ENCODE measurements at places on chromosomes 12 and 14.

- H3K4me1 ChIP-seq: no peaks in the 10 kb centered on the region
- H3K27me3 ChIP-seq: no peaks in the 10 kb centered on the region
- peaks cover 4% of the 10 kb centered on the region for H3K36me3 ChIP-seq
- no peak for DNase-seq
- no peak overlapping the region for H3K27ac ChIP-seq
- H3K4me3 ChIP-seq: no peak overlapping the region
Observed at GRCh38 chr12:76552343-76552938, 7.1 kb downstream of the OSBPL8 start.

DNA sequence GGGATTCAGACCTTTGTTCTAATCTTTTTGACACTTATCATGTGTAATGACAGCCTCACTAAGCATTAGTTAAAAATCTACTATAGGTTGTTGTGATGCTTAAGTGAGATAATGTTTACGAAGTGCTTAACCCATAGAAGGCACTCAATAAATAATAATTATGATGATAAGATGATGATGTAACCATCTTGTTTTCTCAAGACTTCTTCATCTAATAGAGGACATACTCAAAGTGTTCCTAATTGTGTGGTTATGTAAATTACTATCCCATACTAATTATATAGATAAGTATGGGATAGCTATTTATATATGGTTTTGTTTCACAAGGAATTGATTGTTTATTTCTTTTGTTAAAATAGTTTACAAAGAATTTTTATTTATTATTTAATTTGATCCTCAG is 76.9 kb downstream of the MIPOL1 start:
- no peak overlapping the region for H3K27ac ChIP-seq
- no peak for DNase-seq
- no peaks in the 10 kb centered on the region for H3K4me1 ChIP-seq

DNA sequence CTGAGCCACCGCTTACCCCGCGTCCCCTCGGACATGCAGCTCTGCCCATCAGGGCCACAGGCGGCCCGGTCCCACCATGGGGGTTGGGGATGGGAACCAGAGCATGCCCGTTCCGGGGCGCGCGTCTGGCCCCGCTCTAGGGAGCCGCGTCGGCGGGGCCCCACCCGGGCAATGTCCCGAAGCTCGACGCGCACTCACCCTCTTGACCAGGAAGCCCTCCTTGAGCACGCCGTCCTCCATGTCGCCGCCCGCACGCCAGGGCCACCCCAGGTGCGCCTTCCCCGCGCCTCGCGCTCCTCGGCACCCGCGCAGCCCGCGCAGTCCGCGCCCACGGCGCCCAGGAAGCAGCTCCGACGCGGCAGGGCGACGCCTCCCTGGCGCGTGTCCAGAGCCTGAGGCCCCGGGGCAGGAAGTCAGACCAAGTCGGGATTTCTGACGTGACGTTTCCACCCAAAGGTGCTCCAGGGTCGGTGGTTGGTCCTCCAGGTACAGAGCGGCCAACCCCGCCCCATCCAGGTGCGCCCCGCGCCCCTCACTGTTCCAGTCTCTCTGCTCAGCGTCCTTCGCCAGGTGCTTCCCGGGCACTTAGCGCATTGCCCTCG is at the start of gene PLEK2:
Gene PLEK2 (minus strand): TSS at position 346 of the 602 bp plus-strand sequence. CDS start 106 bp downstream, at position 240.
- peaks cover 19% of the 10 kb centered on the region for H3K4me1 ChIP-seq
- peak within 1 kb of the TSS; percentile 74 for H3K4me3 ChIP-seq
- H3K36me3 ChIP-seq: no peaks in the 10 kb centered on the region

DNA sequence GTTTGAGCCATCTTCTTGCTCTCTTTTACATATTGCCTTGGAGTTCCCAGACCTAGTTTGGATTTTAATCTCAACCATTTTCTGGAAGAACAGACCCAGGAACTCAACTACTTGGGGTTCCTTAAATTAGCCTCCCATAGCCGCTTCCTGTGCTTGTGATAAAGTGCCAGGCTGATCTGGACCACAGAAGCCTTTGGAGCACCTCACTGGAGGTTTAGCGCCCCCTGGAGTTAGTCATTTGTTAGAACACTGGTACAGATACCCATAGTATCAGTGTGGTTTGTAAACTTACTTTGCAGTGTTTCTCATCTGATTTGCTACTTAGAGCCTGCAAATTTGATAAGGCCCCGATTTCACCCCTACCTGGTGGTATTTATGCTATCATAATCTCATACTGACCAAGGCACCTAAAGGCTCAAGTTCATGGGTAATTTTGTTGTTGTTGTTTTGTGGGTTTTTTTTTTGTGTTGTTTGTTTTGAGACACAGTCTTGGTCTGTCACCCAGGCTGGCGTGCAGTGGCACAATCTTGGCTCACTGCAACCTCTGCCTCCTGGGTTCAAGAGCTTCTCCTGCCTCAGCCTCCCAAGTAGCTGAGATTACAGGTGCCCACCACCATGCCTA is 3.7 kb downstream of the UNC119B start:
- no peaks in the 10 kb centered on the region for H3K27me3 ChIP-seq
- H3K4me3 ChIP-seq: no peak overlapping the region

- H3K36me3 ChIP-seq: peaks cover 3% of the 10 kb centered on the region
- no peak overlapping the region for H3K4me3 ChIP-seq
- no peaks in the 10 kb centered on the region for H3K27me3 ChIP-seq
- DNase-seq: no peak
- no peak overlapping the region for H3K27ac ChIP-seq
Observed at GRCh38 chr12:62767946-62768345, 167.0 kb downstream of the PPM1H start.

DNA sequence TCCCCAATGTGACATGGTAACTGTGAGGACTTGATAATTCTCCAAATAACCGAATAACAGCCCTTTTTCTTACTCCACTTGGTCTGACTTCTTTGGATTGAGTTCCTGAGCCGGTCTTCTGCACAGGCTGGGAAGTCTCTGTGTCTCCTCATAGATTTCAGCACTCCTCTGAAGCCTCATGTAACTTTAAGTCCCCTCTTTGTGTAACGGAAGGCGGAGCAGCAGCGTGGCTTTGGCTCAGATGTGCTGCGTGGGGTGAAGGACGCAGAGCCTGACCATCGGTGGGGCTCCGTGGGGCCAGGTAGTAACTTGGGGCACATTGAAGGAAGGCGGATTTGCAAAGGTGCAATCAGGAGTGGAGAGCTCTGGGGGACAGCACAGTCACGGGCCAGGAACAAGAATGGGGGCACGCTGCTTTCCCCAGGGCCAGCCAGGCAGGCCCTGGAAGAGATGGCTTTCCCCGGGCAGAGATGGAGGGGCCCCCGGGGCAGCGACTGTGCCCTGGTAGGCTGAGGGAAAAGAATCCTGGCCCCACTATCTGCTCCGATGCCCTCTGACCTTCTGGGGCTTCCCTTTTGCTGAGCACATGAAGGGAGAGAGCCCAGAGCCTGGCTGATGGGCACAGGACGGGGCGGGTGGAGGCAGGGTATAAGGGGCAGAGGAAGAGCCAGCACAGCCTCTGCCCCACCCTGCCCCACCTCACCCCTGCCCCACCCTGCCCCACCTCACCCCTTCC is 56.9 kb downstream of the ADGRD1 start:
- no peaks in the 10 kb centered on the region for H3K4me1 ChIP-seq
- DNase-seq: no peak
- H3K27ac ChIP-seq: no peak overlapping the region
- no peaks in the 10 kb centered on the region for H3K27me3 ChIP-seq
- no peaks in the 10 kb centered on the region for H3K36me3 ChIP-seq

DNA sequence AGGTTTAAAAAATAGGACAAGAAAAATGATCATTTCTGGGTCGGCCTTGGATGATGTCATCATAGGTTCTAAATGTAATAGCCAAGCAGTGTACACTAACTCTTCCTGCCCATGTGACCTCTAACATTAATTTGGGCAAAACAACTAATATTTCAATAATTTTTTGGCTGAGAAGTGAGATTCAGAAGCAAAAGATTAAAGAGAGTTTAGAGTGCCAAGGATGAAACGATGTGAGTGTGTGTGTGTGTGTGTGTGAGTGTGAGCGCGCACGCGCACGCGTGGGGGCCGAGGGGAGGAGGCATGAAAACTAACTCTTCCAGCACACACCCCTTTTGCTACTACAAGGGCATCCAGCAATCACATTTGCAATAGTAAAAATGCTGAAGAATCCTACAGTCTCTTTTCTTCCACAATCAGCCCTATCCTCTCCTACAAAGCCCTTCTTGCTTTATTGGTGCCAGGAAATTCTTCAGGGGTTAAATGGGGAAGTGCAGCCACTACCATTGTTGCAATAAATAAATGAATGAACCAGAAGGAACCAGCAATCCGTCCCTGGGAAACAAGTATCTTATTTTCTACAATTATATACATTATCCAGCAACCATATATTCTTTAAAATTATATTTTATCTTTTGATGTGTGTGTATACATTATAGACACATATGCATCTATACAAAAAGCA is 52.9 kb downstream of the PEBP1 start:
- peak; percentile 4 for DNase-seq
- no peaks in the 10 kb centered on the region for H3K36me3 ChIP-seq
- peak overlapping the region; percentile 20 for H3K27ac ChIP-seq
- H3K4me1 ChIP-seq: peaks cover 5% of the 10 kb centered on the region
- H3K4me3 ChIP-seq: peak overlapping the region; percentile 76

- peaks cover 14% of the 10 kb centered on the region for H3K4me1 ChIP-seq
- no peaks in the 10 kb centered on the region for H3K27me3 ChIP-seq
Observed at GRCh38 chr14:54342806-54343205, 54.0 kb upstream of the CDKN3 start.

GRCh38 chr14:97477353-97477752 is 680.2 kb downstream of the VRK1 start:
- H3K4me1 ChIP-seq: no peaks in the 10 kb centered on the region
- no peaks in the 10 kb centered on the region for H3K27me3 ChIP-seq
- no peak overlapping the region for H3K4me3 ChIP-seq
- DNase-seq: no peak
- no peaks in the 10 kb centered on the region for H3K36me3 ChIP-seq

DNA sequence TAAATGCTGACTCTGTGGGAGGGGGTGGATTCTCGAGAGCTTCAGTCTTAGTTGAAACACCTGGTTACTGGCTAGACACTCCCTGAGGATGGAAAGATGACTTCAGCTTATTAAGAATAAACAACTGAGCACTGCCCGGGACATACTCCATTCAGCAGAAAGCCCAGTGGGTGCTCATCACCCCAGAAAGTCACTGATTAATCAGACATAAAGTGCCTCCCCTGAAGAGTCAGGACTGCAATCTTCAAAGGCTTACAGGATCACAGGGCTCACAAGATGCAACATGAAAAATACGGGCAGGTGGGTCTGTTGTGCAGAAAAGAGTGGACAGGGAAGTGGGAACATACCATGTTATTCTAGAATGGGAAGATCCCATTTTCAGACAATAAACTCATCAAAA is 207.0 kb downstream of the CALM1 start:
- H3K27me3 ChIP-seq: no peaks in the 10 kb centered on the region
- peaks cover 13% of the 10 kb centered on the region for H3K4me1 ChIP-seq
- no peak overlapping the region for H3K4me3 ChIP-seq
- no peak overlapping the region for H3K27ac ChIP-seq
- H3K36me3 ChIP-seq: peaks cover 8% of the 10 kb centered on the region
- DNase-seq: no peak

DNA sequence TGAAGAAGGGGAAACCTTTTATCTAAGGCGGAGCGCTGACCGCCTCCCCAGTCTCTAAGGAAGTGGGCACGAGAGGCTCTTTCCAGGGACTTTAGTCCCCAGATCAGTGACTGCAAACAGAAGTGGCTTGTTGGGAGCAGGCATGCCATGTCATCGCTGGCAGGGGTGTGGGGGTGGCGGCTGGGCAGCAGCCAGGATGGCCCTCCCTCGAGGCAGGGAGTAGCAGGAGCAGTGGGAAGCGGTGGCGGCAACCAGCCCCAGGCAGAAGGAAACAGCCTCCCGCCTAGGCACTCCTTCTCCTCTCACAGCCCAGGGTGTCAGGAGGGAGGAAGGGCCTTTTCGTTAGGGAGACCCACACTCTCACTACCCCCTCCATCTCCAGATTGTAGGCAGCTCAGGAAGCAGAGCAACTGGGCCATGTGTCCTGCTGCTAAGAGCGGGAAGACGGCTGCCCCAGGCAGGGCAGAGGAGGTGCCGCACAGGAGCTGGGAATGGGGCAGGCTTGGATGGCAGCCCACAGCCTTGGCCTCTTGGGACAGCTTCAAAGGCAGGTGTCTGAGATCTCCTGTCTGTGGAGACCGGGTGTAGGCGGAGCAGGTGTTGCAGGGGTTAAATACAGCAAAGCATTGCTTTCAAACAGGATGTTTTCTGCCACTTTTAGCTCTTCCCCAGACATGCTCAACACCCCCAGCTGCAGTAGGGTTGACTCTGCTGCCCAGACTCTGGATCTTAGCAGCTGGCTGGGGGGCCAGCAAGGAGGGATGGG is 21.8 kb downstream of the VDR start:
- no peaks in the 10 kb centered on the region for H3K27me3 ChIP-seq
- H3K36me3 ChIP-seq: no peaks in the 10 kb centered on the region
- no peak overlapping the region for H3K4me3 ChIP-seq
- H3K27ac ChIP-seq: no peak overlapping the region
- H3K4me1 ChIP-seq: peaks cover 15% of the 10 kb centered on the region

DNA sequence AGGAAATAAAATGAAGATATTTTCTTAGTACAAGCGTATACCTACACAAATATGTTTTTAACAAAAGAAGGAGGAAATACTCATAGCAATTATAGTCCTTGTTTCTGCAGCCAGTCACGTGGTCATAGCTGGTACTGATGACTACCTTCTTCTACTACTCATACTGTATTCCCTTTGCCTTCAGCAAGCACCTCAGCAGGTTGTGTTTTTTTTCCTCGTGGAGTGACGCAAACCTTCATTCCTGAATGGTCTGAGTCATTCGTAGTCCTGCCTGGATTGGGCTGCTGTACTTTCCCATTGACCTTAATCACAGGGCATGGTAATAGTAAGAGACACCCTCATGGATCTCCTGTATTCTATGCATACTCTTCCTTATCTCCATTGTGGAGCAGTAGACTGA is 25.7 kb upstream of the SLC16A7 start:
- H3K27ac ChIP-seq: no peak overlapping the region
- H3K27me3 ChIP-seq: no peaks in the 10 kb centered on the region
- H3K4me3 ChIP-seq: no peak overlapping the region
- no peak for DNase-seq
- no peaks in the 10 kb centered on the region for H3K36me3 ChIP-seq
- H3K4me1 ChIP-seq: peaks cover 1% of the 10 kb centered on the region

GRCh38 chr14:20775901-20776300 is 5.2 kb upstream of the RNASE6 start:
- no peaks in the 10 kb centered on the region for H3K4me1 ChIP-seq
- no peak overlapping the region for H3K27ac ChIP-seq
- DNase-seq: no peak
- peaks cover 4% of the 10 kb centered on the region for H3K27me3 ChIP-seq
- H3K36me3 ChIP-seq: no peaks in the 10 kb centered on the region
- H3K4me3 ChIP-seq: no peak overlapping the region

DNA sequence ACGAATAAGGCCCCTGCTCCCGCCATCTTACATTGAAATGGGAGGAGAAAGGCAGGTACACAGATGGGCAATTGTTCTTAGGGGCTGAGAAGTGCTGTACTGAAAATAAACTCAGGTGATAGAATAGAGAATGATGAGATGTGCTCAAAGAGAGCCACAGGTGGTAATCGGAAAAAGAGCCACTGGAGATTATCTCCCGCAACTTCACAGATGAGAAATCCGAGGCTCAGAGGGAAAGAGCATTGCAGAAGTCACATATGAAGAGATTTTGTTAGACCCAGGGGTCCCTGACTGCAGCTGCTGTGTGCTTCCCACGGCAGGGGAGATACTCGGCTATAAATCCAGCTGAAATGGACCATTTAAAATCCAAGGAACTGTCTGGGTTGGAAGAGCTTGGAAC is 73.7 kb downstream of the PRIMA1 start:
- no peaks in the 10 kb centered on the region for H3K4me1 ChIP-seq
- no peaks in the 10 kb centered on the region for H3K36me3 ChIP-seq
- H3K27ac ChIP-seq: no peak overlapping the region
- H3K27me3 ChIP-seq: peaks cover 11% of the 10 kb centered on the region
- no peak overlapping the region for H3K4me3 ChIP-seq
- DNase-seq: no peak
